WTC11 (cell line): ENCODE measurements at places on chromosomes 7 and 10. TPM values are rescaled to one million over a fixed set of nuclear protein-coding genes. Genes with fewer than 3 reads are reported as not detected.
A peak's percentile ranks its signal among the peaks of the same experiment; 100 is the strongest.

DNA sequence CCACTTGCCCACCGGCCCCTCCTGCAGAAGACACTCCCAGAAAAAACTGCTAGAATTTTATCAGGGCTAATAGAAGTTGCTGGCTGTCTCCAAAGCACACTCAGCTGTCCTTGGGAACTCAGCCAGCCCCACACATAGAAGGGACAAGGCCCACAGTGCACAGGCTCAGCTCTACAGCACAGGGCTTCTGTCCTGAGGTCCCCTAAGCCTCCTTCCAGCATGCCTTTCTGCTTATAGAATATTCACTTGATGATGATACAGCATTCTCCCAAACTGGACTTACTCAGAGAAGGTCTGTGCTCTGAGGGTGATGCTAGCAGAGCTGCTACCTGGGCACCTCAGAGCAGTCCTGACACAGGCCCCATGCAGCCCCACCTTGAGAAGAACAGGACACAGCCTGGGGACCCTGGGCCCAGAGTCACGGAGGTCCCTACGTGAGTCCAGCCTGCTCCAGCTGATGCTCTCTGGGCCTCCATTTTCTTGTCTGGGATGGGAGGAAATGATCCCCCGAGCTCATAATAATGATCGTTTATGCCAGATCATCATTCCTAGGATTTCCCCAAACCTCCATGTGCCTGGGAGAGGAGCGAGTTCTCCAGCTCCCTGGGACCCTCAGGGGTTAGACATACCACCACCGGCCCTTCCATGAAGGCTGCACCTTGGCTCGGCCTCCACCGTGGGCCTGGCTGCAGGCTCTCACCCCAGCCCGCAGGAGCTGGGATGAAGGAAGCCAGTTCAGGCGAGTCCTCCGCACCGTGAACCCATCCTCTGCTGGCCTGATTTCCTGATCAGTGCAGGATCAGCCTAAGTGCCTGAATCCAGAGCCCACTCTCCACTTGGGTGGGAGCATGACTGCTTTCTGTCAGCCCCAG is 145.6 kb downstream of the ZNF248 start:
- H3K4me1 ChIP-seq, result no peaks in the 10 kb centered on the region
- H3K27ac ChIP-seq, result no peak overlapping the region
- peaks cover 7% of the 10 kb centered on the region for H3K27me3 ChIP-seq
- peaks cover 57% of the 10 kb centered on the region for H3K36me3 ChIP-seq

DNA sequence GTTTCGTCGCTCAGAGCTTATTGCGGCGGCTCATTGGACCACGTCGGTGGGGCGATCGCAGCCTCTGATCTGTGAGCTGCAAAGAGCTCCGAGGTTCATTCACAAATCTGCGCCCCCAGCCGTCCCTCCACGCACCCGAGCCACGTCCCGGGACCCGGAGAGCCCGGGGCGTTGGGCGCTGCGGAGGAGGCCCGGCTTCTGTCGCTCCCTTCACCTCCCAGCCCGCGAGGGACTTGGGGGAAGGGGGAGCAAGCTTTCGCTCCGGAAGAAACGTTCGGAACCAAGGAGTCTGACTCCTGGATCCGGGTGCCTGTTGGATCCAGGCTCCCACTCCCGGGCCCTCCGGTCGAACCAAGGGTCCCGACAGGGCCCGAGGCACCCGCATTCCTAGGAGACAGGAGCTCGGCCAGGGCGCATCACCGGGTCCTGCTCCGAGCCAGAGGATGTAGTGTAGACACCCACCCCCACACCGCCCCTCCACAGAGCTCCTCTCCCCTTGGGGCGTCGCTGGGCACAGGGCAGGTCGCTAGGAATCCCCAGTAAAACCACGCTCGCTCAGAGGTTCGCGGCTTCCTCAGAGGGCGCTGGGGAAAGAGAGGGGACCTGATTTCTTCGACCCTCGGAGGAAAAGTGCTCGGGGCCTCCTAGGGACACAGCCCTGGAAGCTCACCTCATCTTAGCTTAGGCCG is 7.9 kb upstream of the EN2 start:
- H3K4me3 ChIP-seq, result peak overlapping the region; percentile 43
- H3K27ac ChIP-seq, result no peak overlapping the region
- DNase-seq, result no peak
- no peaks in the 10 kb centered on the region; the same call in 1 of the 2 replicates for H3K36me3 ChIP-seq
- H3K27me3 ChIP-seq, result peaks cover 100% of the 10 kb centered on the region

The FANK1 gene
- total RNA-seq, result 1.8 to 3.4 TPM (median 2.8 TPM) in 3 replicates

- peaks cover 15% of the 10 kb centered on the region for H3K4me1 ChIP-seq
- H3K4me3 ChIP-seq, result no peak overlapping the region
- no peaks in the 10 kb centered on the region for H3K36me3 ChIP-seq
- DNase-seq, result no peak
Measured at GRCh38 chr7:39001595-39001994, 23.9 kb downstream of the POU6F2 start.

The CAMK1D gene
- total RNA-seq, result 7.9 to 10.2 TPM (median 8.0 TPM) in 3 replicates

DNA sequence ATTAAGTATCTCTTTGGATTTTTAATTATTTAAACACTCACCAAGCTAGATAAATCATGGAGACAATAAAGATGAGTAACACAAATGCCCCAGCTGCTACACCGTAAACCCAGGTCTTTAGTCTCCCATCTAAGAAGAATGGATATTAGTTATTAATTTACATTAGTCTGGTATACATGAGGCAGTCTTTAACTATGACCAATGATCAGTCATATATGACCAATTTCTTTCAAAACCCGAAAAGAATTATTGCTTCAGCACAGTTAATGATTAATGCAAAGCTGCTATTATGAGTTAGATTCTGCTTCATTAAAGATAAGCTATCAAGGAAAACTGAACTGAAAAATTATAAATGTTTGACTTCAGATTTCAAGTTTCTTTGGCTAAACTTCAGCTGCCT is 402.9 kb downstream of the PHF14 start:
- H3K4me1 ChIP-seq, result peaks cover 2% of the 10 kb centered on the region; the same call in 1 of the 2 replicates
- no peaks in the 10 kb centered on the region for H3K36me3 ChIP-seq
- H3K4me3 ChIP-seq, result no peak overlapping the region
- no peak for DNase-seq
- H3K27ac ChIP-seq, result no peak overlapping the region
- no peaks in the 10 kb centered on the region for H3K27me3 ChIP-seq

GRCh38 chr10:80453056-80453841 is 861 bp upstream of the TSPAN14 start:
- peaks cover 28% of the 10 kb centered on the region for H3K4me1 ChIP-seq
- H3K27me3 ChIP-seq, result no peaks in the 10 kb centered on the region
- no peaks in the 10 kb centered on the region for H3K36me3 ChIP-seq
- peak overlapping the region; percentile 84 for H3K27ac ChIP-seq
- H3K4me3 ChIP-seq, result peak overlapping the region; percentile 88

The SORCS1 gene
- 3.3 to 3.8 TPM (median 3.5 TPM) in 3 replicates for total RNA-seq

DNA sequence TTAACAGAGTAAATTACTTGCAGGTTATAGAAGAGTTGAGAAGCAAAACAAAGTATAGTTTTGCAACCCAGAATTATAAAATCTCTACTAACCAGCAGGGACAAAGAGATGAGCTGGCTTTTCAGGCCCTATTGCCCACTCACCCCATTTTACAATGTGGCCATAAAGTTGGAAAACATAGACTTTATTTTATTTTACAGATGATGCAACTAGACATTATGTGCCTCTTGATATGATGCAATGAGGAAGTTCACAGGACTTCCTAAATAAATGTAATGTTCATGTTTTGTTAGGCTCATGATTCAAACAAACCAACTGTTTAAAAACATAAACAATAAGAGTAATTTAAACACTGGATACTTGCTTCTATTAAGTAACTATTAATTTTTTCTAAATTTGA is 141.1 kb upstream of the WNT16 start:
- H3K4me1 ChIP-seq, result no peaks in the 10 kb centered on the region
- DNase-seq, result no peak
- no peak overlapping the region for H3K27ac ChIP-seq
- no peaks in the 10 kb centered on the region; the same call in 1 of the 2 replicates for H3K27me3 ChIP-seq
- no peak overlapping the region for H3K4me3 ChIP-seq
- no peaks in the 10 kb centered on the region for H3K36me3 ChIP-seq

The SFTPA1 gene
- 3.8 to 7.6 TPM (median 4.4 TPM) in 3 replicates for total RNA-seq

- H3K36me3 ChIP-seq, result no peaks in the 10 kb centered on the region
- no peak overlapping the region for H3K27ac ChIP-seq
- no peak for DNase-seq
- no peaks in the 10 kb centered on the region for H3K27me3 ChIP-seq
- H3K4me3 ChIP-seq, result no peak overlapping the region
- peaks cover 36% of the 10 kb centered on the region for H3K4me1 ChIP-seq
Measured at GRCh38 chr10:78290131-78290750, 256.6 kb downstream of the RPS24 start.

DNA sequence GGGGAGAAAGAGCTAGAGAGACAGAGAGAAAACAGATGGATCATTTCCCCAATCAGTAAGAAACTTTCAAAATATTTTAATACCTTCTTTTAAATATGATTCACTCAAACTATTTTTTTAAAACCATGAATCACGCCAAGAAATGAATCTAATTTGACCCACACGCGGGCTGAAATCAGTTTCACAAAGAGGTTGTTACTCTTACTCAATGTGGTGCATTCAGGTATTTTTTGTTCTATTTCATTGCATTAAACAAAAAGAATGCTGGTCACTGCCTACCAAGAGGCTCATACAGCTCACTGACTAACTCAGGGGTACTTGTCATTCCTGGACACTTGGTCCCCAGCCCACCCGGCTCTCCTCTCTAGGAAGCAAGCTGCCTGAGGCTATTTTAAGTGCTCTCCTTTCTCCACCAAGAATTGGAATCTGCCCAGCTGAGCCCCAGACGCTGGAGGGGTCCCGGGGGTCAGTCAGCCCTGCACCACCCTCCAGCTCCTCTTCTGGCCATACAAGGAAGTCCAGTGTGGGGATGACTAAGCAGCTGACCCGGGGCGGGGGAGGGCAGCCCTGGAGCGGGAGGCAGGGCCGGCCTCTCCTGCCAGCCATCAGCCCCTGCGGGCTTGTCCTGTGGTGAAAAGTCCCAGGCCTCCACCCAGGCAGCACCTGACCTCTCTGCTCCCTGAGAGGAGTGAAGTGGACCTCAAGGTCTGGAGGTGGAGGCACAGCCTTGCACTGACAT is 21.7 kb upstream of the PFKP start:
- DNase-seq, result peak; percentile 58
- no peak overlapping the region for H3K4me3 ChIP-seq
- no peak overlapping the region for H3K27ac ChIP-seq
- no peaks in the 10 kb centered on the region for H3K27me3 ChIP-seq
- H3K4me1 ChIP-seq, result peaks cover 34% of the 10 kb centered on the region

DNA sequence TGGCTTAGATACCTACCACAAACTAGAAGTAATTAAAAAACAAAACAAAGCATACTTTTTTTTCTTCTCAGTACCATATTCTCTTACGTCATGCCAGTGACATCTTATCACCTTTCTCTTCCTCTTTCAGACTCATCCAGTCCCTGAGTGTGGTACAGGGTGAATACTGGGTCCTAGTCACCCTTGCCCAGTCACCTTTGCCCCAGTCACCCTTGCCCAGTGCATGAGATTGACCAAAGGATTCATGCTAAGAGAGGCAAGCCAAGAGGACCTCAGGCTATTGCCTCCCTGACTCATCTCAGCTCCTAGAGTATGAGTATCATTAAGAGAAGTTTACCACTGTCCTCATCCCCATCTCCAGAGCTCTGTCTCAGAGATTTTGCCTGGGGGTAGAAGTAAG is 10.0 kb upstream of the TSPAN12 start:
- H3K4me1 ChIP-seq, result peaks cover 11% of the 10 kb centered on the region
- DNase-seq, result no peak
- no peak overlapping the region for H3K27ac ChIP-seq
- no peaks in the 10 kb centered on the region for H3K27me3 ChIP-seq

DNA sequence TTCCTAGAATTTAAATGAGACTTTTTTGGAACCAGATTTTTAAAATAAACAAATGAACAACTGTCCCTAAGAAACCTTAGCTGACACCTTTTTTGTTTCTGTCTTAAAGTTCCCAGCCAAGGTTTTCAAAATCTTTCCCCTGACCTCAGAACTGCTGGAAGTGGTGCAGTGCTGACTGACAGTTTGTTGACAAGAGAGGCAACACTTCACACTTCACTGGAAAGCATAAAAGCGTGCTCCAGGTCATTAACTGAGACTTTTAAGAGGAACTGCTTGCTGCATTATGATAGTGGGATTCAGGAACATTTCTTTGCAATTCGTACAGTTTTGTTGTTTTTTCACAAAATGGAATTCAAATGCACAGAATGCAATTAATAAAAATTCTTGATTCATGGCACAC is 36.2 kb downstream of the SYPL1 start:
- H3K27me3 ChIP-seq, result no peaks in the 10 kb centered on the region
- H3K4me1 ChIP-seq, result peaks cover 20% of the 10 kb centered on the region
- no peak overlapping the region for H3K4me3 ChIP-seq
- H3K27ac ChIP-seq, result no peak overlapping the region
